Activated naive CD4-positive, alpha-beta T cell treated with Interleukin-2 at 50 U/mL for 16 hours (primary cell): ENCODE measurements at places on chromosomes 6 and 20.

GRCh38 chr20:40652441-40652987 lies 36.5 kb downstream of the MAFB start:
- no peak for DNase-seq

DNA sequence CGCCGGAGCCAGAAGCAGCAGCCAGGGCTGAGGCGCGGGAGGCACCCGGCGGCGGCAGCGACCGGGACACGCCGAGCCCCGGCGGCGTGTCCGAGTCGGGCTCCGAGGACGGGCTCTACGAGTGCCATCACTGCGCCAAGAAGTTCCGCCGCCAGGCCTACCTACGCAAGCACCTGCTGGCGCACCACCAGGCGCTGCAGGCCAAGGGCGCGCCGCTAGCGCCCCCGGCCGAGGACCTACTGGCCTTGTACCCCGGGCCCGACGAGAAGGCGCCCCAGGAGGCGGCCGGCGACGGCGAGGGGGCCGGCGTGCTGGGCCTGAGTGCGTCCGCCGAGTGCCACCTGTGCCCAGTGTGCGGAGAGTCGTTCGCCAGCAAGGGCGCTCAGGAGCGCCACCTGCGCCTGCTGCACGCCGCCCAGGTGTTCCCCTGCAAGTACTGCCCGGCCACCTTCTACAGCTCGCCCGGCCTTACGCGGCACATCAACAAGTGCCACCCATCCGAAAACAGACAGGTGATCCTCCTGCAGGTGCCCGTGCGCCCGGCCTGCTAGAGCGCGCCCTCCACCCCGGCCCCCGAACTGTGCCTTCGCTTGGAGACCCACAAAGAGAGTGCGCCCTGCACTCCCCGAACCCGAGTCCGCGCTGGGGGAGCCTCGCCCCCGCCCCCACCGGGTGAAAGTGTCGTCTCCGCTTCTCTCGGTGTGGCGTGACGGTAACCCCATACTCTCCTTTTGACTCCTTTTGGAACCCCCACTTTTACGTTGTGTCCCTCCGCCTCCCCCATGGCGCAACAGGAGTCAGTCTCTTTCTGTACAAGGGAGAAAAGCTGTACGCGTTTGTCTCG lies 1.6 kb downstream of the INSM1 start:
- DNase-seq, result no peak

DNA sequence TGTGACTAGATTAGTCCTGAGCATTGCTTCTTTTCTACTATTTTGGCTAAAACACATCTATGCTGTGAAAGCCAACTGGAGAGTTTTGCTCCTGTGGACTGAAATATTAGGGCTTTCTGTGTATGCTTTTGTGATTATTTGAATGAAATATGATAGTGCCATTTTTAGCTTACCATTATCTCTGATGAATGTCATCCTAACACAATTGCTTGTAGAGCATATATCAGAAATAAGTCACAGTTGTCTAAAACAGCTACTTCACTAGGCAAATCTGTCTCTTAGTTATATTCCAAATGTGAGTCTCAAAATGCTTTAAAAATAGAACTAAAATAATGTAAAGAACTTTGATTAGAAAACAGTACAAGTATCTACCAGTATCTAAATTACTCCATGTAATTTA lies 401.4 kb upstream of the PTCHD4 start:
- DNase-seq, result no peak

GRCh38 chr6:170210026-170210390 lies 80.9 kb downstream of the DLL1 start:
- DNase-seq, result no peak

- DNase-seq, result no peak
Observed at GRCh38 chr6:90146921-90147649, 149.6 kb downstream of the BACH2 start.
